ENCODE measurements at places on chromosomes 1 and 21.

DNA sequence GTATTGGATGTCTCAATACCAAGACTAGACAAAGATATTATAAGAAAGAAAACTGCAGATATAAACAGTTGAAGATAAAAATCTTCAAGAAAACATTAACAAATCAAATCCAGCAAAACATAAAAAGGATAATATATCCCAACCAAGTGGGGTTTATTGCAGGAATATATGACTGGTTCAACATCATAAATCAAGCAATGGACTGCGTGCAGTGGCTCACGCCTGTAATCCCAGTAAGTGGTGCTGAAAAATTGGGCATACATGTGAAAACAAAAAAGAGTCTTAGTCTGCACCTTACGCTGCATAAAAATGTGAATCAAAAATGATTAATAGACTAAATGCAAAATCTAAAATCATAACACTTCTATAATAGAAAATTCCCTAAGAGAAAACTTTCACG lies 112.9 kb upstream of the PDE4B start:
- DNase-seq: no peak

GRCh38 chr1:179353546-179353945 lies 12.2 kb upstream of the AXDND1 start:
- no peak for DNase-seq

- no peak for DNase-seq
Observed at GRCh38 chr1:205920861-205921569, 22.2 kb downstream of the SLC26A9 start.

DNA sequence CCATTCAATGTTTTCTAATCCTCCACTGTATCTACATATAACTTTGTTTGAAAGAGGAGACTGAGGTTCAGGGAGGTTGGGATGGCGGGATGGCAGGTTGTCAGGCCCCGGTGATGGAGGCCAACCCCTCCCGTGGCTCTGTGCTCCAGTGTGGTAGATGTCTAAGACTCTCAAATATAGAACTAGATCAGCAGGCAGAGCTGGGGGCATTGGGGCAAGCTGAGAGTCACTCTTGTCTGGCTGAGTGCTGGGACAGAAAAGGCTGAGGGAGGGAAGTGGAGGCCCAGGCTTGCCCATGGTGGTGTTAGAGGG lies 1.7 kb downstream of the IL6R start:
- DNase-seq: no peak

- no peak for DNase-seq
Observed at GRCh38 chr1:228778961-228779360, 43.7 kb downstream of the RHOU start.

GRCh38 chr1:213423041-213423440 lies 372.0 kb downstream of the RPS6KC1 start:
- no peak for DNase-seq

DNA sequence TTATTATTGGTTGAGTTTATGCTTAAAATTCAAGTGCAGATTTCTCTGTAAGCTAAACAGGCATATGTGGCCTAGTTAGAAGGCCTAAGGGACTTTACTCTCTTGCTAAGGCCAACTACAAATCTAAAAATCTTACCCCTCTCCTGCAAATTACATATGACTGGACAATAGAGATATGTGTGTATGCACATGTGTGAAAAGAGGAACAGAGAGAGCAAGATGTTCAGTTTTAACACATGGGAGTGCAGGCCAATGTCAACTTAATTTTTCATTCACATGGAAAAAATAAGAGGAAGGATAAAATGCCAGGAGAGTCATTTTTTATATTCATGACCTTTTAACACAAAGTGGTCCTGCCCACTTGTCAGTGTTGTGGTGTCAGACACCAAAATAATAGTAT lies 8.5 kb downstream of the OR10K2 start:
- no peak for DNase-seq

GRCh38 chr1:91608876-91609275 lies 108.2 kb downstream of the CDC7 start:
- DNase-seq: no peak

DNA sequence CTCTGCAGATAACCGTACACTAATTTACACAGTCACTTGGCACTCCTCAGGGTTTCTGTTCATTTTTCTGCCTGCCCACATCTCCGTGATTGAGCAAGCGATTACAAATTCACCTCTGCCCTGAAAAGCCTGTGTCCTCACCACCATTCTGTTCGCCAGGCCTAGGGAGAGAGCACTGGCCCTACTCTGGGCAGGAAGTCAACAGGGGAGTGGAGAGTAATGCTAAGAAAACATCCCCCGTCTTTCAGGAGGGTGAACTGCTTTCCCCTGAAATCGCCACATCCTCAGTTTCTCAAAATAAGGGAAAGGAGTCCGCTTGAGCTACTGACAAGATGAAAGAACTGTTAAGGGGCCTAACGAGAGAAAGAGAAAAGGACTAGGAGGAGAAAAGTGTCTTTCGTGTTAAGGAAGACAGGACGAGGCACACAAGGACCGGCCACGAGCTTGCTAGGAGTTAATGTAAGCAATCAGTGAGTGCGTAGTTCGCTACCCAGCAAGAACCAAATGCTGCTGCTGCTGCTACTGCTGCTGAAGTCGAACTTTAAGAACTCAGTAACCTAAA lies 632 bp downstream of the PEX19 start:
- no peak for DNase-seq

DNA sequence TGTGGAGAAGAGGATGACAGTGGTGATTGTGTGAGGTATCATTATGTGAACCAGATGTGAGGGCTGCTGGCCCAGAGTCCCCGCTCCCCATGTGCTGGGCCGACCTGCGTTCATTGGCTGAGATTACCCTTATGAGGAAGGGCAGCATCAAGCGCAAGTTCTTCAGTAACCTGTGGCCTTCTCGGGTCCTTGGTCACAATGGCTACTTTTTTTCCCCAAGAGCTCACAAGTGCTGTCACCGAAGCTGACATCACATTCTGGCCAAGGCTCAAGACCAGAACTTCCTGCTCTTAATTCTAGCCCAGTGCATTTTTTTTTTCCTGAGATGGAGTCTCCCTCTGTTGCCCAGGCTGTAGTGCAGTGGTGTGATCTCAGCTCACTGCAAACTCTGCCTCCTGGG lies 262.9 kb downstream of the RHOU start:
- DNase-seq: no peak

GRCh38 chr21:38500073-38500472 lies 1.8 kb upstream of the ERG start:
- no peak for DNase-seq

DNA sequence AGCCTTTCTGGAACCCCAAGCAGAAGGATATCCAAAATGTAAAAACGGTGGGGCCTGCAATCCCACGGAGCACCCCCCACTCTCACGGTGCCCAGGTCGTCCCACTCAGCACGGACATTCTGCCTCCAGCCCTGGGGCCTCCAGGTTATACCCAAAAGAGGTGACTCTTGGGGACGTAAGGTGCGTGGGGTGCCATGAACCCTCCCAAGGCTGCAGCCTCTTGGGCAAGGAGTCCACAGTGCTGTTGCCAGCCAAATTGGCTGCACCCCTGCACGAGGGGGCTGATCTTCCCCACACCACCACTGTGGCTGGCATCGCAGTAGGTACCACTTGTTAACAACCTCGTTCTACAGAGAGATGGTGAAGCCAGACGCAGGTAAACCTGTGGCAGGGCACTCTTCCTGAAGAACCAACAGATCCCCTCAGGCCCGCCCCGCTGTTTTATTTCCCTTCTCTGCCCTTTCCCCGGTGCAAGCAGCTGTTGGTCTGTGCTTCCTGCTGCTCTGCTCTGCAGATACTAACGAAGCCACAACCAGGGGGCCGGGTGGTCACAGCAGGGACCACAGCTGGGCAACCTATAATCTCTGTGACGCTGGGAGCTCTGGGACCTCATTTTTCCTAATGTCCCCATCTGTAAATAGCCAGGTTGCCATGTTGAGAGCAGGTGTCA lies 8.7 kb downstream of the TFF3 start:
- DNase-seq: no peak

- DNase-seq: no peak
Observed at GRCh38 chr1:180734366-180734765, 102.5 kb downstream of the XPR1 start.

- DNase-seq: no peak
Observed at GRCh38 chr1:245611251-245611650, 456.5 kb downstream of the KIF26B start.

GRCh38 chr1:226384040-226384439 lies 23.9 kb downstream of the PARP1 start:
- DNase-seq: no peak

GRCh38 chr1:152906023-152906565 lies 2.3 kb upstream of the IVL start:
- DNase-seq: no peak

- DNase-seq: no peak
Observed at GRCh38 chr1:205677167-205677566, 3.1 kb downstream of the SLC45A3 start.

DNA sequence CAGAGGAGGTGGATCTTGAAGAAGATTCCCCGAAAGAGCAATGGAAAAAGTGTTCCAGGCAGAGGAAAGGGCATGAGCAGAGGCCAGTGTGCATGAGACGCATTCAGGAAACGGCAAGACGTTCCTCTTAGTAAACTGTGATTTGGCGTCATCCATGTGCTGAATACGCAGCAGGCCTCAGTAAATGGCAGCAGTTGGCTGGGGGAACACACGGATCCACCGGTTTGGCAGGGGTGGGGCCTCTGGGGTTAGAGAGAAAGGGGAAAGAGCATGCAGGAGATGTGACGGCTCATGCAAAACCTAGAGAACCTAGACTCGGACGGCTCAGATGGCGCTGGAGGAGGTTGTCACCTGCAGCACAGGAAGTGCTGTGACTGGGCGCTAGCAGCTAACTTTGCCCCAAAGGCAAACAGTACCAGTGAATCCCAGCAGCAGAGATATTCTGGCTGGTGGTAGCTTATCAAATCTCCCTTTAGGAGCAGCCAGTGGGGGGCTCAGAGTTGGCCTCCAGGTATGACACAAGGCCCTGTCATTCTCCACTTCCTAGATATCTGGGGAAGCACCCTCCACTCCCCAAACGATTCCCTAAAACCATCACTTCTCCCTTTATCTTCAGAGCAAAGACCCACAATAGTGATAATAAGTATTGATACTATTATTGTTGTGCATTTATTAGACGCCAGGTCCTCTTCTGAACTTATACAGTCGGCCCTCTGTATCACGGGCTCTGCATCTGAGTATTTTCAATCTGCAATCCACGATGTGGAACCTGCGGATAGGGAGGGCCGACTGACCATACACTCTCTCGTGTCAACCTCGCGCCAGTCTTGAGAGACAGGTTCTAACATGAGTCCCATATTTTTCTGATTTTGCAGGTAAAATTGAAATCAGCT lies 7.6 kb downstream of the LAPTM5 start:
- peak; percentile 45 for DNase-seq

DNA sequence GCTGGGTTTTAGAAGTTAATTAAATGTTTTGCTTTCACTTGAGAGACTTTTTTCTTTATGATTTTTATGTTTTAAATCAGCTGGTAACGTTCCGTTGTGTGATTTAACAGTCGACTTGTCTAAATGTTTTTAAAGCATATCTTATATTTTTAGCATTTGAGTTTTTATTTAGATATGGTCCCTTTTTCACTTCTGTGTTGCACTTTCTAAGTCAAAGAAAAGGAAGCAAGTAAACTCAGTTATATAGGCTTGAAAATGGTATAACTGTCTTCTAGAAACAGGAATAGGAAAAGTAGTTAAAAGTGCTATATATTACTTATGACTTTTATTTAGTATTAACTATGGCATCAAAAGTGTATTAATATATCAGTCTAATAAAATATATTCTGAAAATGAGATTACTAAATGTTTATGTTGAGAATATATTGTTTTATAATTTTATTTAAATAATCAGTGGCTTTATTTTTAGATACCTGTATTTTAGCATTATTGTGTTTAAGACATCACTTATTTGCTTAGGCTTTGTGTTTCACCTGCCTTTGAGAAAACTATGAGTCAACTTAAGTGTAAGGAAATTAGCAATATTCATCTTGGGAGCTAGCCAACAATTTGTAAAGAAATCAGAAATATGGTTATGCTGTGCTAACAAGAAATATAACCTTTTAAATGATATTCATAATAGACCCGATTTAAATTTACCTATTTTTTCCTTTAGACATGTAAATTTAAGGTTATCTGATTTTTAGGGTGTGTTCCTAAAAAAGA lies 60.5 kb downstream of the RABGAP1L start:
- DNase-seq: no peak

GRCh38 chr1:106751002-106751401 lies 305.5 kb upstream of the PRMT6 start:
- no peak for DNase-seq

DNA sequence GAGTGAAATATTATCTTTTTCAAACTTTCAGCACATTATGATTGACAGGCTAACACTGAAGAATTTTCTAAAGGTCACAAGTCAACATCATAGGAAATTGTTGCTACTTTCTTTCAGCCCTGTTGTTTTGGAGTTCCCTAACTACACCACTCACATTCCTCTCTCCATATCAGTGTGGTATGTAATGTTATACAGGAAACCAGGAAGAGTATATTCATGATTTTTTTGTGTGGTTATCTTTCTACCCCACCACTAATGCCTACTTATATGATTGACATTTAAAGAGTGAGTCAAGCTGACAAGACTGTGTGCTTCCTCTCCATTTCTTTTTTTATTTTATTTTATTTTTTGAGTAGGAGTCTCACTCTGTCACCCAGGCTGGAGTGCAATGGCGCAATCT lies 47.8 kb upstream of the PRDM2 start:
- DNase-seq: no peak

DNA sequence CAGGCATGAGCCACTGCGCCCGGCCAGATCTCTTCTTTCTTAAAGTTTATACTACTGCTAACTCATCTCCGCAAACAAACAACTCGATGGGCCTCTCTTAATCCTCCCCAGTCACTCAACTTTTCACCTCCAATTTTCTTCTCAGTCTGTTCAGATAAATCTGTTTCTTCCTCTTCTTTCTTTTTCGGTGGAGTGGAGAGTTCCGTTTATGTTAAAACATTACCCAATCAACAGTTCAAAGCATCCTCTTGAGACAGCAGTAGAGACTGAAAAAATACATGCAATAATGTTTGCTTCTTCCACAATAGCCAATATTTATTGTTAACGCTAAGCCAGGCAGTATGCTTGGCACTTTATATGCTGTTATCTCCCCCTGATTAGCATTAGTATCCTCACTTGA lies 1.4 kb upstream of the ANKRD13C start:
- DNase-seq: no peak

- no peak for DNase-seq
Observed at GRCh38 chr1:162087111-162087510, 17.6 kb downstream of the NOS1AP start.

All from activated T-helper 9 cell treated with anti-CD3 and anti-CD28 coated beads, Interleukin-2, amount 50 U/mL, for 16 hours (primary cell).